ENCODE measurements at places on chromosomes 3 and 15.
A peak's percentile ranks its signal among the peaks of the same experiment; 100 is the strongest.

GRCh38 chr3:48504051-48504946 is at the start of gene SHISA5:
TSS of gene SHISA5 (minus strand) at chr3:48504174. CDS start at chr3:48504094, 80 bp downstream.
- DNase-seq: peak; percentile 40

DNA sequence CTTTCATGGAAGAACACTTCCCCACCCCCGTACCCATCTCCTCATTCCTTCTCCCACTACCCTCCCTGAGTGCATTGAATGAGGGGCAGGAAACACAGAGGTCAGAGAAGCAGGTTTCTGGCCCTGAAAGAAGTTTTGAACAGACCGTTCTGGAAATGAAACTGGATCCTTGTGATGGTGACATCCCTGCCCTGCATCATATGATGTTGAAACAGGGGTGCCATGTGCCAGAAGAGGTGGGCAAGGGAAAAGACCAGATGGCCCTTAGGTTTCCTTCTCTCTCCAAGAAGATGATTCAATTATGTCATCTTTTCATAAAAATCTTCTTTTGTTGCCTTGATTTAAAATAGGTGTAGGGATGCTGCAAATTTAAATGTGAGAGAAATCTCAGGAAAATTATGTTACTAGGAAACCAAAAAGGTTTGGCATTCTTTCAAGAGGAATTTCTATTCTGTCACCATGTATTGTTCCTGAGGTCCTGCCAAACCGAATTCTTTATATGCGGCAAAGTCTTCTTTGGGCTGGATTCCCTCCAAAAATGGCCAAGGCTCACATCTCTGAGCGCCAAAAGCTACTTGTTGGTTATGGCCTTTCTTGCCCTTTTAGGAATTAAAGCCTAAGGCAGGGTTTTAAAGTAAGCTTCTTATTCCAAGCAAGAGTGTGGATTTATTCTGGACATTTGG is 19.9 kb upstream of the TNFAIP8L3 start:
- DNase-seq: no peak

DNA sequence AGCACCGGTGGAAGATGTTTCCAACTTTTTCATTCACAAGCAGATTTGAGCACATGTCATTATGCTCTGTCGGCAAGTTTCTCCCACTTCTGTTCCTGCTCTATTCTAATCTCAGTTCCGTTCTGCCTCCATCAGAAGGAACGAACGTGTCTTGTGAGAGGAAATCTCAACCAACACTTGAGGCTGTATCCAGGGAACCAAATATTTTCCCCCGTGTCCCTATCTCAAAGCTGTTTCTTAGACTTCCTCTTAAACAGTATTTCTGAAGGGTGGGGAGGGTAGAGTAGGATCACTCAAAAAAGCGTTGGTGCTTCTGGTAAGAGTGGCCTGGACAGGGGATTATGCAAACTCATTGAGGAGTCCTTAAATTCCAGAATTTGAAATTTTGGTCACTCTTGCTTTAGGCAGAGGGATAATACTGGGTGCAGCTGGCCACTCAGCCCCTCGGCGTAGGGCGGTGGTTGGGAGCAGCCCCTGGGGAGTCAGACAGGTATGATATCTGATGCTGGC is 54.9 kb downstream of the FRMD4B start:
- no peak for DNase-seq

DNA sequence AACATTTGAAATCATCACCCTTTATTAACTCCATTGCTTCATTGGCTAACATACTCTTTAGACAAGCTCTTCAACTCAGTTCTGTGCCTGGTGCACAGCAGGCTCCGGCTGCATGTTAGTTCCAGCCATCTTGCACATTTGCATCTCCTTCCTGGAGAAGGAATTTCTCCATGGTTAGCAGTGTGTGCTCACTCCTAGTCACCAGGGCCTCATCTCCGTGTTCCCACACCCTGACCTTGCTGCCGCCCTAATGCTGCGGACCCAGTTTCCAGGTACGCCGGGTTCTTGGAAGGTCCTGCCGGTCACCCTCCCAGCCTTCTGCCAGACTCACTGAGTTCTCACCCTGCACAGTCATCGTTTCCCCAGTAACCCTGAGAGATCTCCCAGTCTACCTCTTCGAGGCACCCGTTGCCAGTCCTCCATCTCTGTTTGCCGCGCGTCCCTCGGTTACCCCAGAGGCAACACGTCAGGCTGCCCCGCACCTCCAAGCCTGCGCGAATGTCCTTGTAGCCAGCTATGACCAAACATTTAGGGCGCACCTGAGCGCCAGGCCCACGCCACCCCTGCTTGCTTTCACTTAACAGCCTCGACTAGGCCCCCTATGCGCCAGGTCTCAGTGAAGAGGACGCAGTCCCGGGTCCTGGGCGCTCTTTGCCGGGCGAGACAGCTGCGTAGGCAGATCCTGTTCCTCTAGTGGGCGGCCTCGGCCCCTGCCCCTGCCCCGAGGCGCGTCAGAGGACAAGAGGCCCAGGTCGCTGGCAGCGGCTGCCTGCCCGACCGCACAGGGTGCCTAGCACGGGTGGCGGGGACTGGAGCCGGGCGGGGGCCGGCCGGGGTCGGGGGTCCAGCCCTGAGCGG is 747 bp upstream of the ZNF592 start:
- peak; percentile 58 for DNase-seq

DNA sequence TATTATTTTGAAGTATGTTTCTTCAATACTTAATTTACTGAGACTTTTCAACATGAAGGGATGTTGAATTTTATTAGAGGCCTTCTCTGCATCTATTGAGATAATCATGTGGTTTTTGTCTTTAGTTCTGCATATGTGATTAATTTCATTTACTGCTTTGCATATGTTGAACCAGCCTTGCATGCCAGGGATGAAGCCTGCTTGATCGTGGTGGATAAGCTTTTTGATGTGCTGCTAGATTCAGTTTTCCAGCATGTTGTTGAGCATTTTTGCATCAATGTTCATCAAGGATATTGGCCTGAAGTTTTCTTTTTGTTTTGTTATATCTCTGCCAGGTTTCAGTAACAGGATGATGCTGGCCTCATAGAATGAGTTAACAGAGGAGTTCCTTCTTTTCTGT is 134.4 kb downstream of the RSRC1 start:
- DNase-seq: no peak

GRCh38 chr3:145224886-145225285 is 936.1 kb downstream of the PLOD2 start:
- no peak for DNase-seq

- DNase-seq: no peak
Observed at GRCh38 chr15:60215225-60215963, 182.4 kb downstream of the ANXA2 start.

- DNase-seq: no peak
Observed at GRCh38 chr15:93162560-93162959, 73.5 kb upstream of the RGMA start.

DNA sequence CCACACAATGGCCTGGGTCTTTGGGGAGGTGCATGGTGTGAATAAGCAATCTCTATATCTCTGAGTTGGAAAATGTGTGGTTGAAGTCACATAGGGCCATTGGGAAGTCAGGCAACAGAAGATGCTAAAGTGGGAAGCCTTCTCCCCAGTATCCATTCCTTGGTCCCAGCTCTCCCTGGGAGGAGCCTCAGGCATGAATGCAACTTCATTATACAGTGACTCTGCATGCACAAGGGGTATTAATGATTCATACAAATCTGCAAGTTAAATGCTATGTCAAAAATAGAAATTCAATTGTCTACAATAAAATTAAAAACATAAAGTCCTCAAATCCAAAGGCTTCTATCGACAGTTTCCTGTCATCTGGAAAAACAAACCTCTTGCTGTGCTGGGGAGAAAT is 108.8 kb downstream of the RAB11A start:
- no peak for DNase-seq

DNA sequence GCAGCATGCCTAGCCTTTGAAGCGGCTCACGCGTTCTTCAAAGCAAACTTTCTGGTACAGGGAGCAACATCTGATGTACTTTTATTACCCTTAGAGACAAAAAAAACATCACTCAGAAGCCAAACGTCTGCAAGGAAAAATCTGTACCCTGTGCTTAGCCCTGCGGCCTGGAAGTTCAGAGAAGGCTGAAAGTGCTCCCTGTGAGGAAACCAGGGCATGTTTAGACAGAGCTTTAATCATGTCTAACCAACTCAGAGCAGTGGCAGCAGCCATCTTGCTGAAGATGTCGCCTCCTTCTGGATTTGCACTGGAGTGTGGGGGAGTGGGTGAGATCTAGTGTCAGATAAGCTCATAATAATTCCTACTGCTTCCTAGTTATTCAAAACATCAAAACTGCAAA is 170.4 kb downstream of the P3H2 start:
- DNase-seq: no peak

- peak; percentile 28 for DNase-seq
Observed at GRCh38 chr3:126083511-126083912, 412 bp downstream of the SLC41A3 start.

- DNase-seq: no peak
Observed at GRCh38 chr15:98506711-98507110, 141.6 kb upstream of the IGF1R start.

DNA sequence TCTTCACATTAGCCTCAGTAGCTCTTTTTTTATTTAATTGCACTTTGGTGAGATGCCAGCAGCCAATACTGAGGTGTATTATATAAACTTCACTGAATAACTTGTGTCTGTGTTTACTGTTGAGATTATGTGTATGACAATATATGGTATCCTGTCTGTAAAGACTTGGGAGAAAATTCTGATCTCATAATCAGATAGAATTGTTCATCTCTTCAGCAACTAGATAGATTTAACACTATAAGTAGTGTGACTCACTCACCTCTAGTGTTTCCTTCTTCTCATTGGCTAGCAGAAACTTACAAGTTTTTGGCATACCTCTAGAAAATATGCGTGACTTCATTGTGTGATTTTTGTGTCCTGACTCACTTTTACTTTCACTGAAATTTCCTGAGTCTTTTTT is 67.6 kb upstream of the TGFBR2 start:
- DNase-seq: no peak

- no peak for DNase-seq
Observed at GRCh38 chr15:38724827-38725226, 160.2 kb upstream of the RASGRP1 start.

- DNase-seq: no peak
Observed at GRCh38 chr15:47398594-47398993, 318.7 kb upstream of the SEMA6D start.

DNA sequence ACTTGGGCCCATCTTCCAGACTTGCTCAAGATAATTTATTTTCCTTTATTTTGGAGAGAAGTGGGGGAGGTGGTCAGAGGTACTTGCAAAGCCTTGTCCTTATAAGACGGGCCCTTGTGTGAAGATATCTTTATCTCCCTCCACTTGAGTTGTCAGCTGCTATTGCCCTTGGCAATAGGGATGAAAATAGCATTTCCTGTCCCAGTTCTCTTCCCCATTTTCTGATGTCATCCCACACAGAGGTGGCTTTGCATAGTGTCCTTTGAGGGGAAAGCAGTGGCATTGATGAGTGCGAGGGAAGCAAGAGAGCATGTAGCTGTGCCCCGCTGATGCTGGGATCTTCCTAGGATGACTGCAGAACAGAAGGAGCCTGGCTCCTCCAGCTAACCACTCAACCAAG is 41.9 kb upstream of the TUBGCP5 start:
- DNase-seq: no peak

GRCh38 chr3:78647726-78648125 is 1120.1 kb downstream of the ROBO1 start:
- DNase-seq: no peak

DNA sequence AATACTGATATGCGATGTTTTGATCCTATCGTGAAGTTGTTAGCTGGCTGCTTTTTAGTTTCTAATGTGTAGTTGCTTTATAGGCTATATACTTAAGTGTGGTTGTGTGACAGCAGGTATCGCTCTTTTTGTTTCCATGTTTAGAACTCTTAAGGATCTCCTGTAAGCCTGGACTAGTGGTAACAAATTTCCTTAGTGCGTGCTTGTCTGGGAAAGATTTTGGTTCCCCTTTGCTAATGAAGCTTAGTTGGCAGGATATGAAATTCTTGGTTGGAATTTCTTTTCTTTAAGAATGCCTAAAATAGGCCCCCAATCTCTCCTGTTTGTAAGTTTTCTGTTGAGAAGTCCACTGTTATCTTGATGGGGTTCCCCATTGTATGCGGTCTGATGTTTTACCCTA is 173.6 kb downstream of the DOCK3 start:
- DNase-seq: no peak

DNA sequence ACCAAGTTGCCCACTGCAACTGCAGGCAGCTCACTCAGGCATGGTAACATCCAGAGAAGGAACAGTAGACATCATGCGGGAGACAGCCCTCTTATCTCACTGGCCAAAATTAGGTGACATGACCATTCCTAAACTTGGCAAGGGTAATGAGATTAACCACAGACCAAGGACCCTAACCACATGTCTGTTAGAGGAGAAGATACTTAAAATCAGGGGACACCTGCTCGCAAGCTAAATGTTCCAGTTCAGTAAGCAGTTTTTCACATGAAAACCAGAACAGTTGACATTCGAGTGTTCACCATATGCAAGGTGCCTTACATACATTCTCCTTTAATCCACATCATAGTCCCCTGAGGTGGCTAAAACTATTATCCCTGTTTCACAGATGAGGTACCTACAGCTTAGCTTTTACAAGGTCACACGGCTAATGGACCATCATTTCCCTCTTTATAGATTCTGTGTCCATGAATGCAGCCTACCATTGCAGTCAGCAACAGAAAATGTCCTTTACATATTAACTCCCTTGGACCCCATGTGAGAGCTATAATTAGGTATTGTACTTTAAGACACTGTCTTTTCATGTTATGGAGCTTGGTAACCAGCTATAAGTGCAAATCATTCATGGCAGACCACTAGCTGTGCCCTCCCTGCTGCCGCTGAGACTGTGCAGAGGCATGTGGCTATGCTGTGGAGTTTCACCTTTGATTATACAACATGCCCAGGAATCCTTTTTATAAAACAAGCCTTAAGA is 154.1 kb downstream of the LIPC start:
- DNase-seq: no peak

DNA sequence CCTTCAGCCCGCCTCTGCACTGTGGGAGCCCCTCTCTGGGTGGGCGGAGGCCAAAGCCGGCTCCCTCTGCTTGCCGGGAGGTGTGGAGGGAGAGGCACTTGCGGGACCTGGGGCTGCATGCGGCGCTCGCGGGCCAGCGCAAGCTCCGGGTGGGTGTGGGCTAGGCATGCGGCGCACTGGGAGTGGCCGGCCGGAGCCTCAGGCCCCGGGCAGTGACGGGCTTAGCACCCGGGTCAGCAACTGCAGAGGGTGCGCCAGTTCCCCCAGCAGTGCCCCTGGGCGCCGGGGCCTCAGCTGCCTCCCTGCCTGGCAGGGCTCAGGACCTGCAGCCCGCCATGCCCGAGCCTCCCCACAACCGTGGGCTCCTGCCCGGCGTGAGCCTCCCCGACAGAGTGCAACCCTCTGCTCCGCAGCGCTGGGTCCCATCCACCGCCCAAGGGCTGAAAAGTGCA is 98.9 kb upstream of the POU1F1 start:
- no peak for DNase-seq

GRCh38 chr3:48180531-48181253 is 7.5 kb downstream of the CDC25A start:
- DNase-seq: no peak

Measured in activated T-helper 1 cell treated with Interleukin-2 at 50 U/mL for 16 hours (primary cell).